Brain microvascular endothelial cell (primary cell): ENCODE measurements at places on chromosomes 7 and 10.

GRCh38 chr7:135853499-135853898, 104.9 kb upstream of the FAM180A start:
- DNase-seq = no peak

DNA sequence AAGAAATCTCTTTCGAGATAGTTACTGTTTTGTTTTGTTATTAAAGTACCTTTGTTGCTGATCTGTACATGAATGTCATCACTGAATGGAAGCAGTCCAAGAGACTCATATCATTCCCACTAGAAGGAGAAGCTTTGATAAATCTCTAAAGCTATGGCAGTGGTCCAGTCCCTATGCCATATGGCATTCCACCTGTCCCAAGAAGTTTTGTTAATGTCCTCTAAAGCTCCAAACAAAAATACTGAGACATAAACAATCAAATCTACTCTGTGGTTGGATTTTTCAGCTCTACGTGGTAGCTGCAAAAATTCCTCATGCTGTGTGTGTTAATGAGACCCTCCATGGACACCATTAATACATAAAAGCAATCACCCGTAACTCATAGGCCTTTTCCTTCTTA, 94.1 kb downstream of the LRRN3 start:
- DNase-seq = no peak

DNA sequence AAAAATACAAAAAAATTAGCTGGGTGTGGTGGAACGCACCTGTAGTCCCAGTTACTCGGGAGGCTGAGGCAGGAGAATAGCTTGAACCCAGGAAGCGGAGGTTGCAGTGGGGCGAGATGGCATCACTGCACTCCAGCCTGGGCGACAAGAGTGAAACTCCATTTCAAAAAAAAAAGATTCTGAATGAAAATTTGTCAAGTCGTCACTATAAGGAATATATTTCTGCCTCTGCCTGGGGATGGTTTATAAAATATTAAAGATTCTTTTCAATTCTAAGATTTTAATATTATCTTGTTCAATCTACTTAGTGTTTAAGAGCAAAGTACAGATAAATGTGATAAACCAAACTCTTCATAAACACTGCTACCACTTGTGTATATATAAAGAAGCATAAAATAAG, 147.3 kb downstream of the NRBF2 start:
- no peak for DNase-seq

DNA sequence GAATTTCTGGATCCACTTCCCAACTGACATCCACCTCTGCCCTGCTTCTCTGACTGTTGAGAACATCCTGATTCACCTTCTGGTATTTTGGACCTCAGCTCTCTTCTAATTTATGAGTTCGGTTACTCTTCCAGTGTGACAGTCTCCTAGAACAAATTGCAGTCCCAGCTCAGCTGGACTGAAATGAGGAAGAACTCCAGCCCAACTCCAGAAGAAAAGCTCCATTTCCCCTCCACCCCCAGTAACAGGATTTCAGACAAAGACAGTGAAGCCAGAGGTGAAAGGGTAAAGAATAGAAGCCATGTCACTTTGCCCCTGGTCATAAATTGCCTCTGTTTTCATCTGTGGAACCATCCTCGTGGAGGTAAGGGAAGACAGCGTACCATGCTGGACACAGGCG, 26.2 kb upstream of the INHBA start:
- no peak for DNase-seq

DNA sequence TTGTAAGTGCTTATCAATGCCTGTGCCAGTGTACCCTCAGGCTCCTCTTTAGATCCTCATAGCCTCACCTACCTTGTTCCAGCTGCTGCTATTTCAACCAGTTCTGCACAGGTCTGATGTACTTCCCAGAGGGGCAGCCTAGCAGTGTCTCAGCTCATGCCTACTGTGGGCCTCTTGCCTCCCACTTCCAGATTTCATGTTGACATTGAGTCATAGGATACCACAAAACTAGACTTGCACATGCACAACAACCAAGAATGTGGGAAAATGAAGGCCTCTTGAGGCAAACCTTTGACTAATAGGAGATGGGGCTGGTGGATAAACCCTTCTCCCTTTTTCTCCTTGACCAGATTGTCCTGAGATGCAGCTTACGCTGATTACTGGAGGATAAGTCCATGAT, 31.0 kb downstream of the PON3 start:
- peak; percentile 70 for DNase-seq

DNA sequence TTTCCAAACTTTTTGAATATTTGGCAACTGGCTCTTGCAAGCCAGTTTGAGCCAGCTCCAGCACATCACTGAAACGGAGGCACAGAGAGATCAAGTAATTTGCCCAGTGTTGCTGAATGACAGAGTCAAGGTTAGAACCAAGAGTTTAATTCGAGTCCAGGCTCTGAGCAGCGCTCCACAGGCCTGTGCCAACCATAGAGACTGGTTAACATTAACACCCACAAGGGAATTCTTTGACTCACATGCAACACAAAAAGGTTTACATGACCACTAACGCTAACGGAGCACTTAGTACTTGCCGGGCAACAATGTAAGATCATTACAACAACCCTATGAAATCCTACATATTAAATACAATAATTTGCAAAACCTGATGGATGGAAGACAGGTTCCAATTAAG, 1.5 kb downstream of the RGS10 start:
- DNase-seq = no peak

DNA sequence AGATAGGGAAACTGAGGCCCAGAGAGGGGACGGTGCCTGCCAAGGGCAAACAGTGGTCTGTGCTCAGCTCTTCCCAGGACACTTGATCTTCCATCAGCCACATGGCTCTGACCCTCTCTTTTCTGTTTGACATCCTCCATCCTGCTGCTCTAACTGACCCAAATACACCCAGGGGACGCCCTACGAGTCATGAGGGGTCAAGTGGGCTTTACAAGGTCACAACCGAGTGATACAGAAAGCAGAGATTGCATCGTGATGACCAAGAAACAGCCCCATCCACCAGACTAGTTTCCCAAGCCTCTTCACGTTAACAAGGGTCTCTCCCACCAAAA, 131.2 kb upstream of the UNC5B start:
- DNase-seq = no peak

DNA sequence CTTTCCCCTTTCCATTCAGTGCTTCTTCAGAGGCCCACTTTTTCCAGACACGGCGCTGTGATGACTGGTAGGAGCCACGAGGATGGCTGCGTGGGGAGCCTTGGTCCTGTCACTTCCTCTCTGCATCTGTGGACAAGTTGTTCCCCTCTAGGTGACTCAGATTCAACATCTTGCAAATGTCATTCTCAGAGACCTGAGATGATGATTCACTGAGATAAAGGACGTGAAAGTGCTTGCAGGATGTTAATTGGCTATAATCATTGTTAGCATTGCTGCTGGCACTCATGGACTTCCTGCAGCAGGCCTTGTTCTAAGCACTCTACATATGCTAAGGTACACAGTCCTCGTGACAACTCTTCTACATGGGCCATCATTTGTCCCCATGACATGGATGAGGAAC, 489.8 kb upstream of the ZMIZ1 start:
- DNase-seq = peak; percentile 1

DNA sequence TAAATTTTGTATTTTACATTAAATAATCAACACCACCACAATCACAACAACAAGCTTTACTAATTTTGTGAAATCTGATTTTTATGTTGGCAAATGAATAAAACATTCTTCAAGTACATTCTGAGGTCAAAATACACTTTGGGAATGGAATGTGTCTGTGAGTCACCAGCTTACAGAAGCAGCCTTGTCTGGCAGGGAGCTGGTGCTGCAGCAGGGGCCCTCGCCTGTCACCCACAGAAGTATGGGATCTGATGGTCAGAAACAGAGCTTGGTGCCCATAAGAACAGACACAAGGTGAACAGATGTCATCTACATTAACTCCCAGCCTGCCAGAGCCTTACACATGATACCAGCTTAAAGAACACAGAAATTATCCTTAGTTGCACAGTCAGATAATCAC, 496.9 kb downstream of the CCSER2 start:
- peak; percentile 84 for DNase-seq

DNA sequence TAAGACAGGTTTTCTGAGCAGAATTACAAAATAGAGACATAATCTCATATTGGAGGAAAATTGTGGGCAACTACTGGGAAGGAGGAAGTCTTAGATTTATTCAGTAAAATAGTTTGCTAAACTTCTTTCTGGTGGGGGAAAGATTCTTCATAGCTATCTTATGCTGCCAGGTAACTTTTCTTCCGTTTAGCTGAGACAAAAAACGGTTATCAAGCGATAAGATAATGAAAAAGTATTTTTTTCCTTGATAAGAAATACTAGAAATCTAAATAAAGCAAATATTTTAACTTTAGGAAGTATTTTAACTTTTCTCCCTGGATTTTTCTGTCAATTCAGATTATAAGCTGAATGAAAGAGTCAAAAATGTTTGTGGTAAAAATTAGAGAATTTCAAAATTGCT, 52.3 kb downstream of the JMJD1C start:
- no peak for DNase-seq

DNA sequence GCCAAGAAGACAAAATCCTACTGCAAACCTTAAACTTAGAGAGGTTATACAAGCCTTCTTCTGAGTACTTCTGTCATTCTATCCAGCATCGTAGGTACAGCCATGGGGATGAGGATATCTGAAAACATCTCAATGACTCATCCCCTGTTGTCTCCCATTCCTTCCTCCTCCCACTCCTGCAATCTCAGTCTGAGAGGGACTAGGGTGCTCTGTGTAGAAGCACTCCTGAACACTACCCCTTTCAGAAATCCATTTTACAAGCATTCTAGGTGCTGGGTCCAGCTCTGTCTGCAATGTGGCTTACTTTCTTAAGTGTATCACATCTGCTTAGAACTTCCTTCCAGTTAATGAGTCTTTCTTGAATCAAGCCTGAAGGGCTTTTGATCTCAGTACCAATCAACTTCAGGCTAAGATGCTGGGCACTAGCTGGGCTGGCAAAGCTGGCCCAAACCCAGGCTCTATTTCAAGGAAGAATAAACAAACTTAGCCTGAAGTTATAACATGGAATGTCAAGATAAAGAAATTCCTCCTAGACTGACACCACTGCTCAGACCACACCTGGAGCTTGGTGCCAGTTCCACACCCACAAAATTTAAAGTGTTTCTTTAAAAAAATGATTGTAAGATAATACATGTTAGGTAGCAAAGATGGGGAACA, 270.3 kb upstream of the AOAH start:
- peak; percentile 7 for DNase-seq

DNA sequence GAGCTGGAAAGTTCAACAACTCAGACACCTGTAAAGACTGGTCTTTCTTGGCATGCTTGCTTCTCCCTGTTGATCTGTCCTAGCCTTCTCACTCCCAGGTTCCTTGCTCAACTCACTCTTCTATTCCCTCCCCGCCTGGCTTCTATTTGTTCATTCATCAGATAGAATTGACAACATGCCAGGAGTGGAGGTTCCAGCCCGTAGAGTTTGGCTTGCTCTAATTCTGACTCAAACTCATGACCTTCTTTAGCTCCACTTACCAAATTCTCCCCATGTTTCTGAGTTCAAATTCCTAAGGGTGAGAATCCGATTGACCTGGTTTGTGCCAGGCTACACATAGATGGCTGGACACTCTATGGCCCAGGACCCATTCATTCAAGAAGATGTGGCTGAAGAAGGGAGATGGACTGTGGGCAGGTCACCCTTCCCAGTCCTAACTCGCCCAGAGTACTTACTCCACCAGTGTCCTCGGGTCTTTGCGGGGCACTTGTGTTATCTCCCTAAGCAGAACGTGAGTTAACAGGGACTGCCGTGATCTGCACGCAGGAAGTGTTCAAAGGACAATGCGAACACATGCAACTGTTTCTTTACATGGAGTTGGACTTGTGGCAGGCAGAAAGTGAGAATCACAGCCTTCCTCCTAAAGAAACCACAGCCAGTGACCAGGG, 4.0 kb upstream of the TMEM236 start:
- no peak for DNase-seq

DNA sequence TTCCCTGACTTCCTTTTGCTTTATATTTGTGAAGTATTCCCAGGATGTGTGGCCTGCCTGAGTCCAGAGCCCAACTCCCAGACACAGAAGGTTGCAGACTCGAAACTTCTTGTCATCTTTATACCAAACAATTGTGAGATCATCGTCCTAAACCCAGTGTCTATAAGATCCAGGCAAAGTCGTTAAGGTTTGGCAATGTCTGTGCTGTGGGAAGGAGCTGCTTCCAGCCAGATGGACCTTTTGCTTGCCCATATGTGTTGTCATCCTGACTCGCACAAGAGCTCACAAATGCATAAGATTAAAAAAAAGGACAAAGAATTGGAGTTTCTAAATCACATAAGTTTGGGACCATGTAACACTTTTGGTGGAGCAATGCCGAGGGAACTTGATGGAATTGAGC, 37.0 kb downstream of the WNT2 start:
- no peak for DNase-seq

DNA sequence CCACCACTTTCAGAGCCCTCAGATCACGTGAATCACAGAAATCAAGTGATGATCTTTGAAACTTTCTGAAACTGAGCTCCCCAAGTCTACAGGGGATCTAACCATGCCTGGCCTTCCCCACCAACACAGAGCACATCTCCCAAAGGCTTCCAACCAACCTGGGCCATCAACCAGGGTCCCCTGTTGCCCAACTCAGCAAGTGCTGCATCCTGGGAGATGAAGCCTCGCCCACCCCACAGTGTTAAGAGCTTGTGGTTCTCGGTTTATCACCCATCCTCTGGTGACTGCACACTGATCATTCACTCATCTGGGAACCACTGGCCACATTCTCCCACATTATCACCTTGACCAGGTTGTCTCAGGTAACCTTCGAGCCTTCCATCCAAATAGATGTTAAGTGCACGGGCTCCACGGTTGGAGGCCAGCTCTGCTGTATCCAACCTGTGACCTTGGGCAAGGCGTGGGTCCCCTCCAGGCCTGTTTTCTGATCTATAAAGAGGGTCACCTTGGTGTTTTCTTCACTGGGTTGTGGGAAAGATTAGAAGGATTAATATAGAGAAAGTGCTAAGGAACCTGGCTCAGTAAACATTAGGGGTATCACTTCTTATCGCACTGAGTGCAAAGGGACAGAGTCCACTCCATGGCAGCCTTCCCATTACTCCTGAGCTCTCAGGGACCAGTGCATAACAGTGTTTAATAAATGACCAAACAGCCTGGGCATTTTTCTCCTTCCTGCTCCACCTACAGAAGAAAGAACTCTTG, 3.6 kb downstream of the ZNF488 start:
- DNase-seq = no peak

GRCh38 chr10:123518765-123519164, 147.4 kb upstream of the GPR26 start:
- no peak for DNase-seq

GRCh38 chr10:30048768-30049517, 10.4 kb downstream of the JCAD start:
- DNase-seq = no peak

DNA sequence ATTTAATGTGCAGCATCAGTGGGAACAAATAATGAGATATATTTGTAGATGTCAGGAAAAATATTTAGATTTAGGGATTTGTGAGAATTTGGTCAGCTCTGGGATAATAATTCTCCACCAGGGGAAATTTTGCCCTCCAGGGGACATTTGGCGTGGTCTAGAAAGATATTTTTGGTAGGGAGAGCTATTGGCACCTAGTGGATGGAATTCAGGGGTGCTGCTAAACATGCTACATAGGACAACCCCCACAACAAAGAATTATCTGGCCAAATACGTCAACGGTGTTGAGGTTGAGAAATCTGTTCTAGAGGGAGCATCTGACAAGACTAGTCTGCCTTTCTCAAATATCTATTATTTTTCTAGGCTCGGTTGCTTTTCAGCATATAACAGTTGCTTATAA, 2.1 kb downstream of the ADK start:
- DNase-seq = peak; percentile 78
